ENCODE measurements at places on chromosomes 12 and 14. TPM values are rescaled to one million over a fixed set of nuclear protein-coding genes. Genes with fewer than 3 reads are reported as not detected.
A peak's percentile ranks its signal among the peaks of the same experiment; 100 is the strongest.

The TUBA1C gene
- 36.3 TPM for total RNA-seq

The DTX1 gene
- total RNA-seq, result 91.1 TPM

The CFAP251 gene
- 8.8 TPM for total RNA-seq

The KCNC2 gene
- total RNA-seq, result not detected

The CABP1 gene
- 0.95 TPM for total RNA-seq

DNA sequence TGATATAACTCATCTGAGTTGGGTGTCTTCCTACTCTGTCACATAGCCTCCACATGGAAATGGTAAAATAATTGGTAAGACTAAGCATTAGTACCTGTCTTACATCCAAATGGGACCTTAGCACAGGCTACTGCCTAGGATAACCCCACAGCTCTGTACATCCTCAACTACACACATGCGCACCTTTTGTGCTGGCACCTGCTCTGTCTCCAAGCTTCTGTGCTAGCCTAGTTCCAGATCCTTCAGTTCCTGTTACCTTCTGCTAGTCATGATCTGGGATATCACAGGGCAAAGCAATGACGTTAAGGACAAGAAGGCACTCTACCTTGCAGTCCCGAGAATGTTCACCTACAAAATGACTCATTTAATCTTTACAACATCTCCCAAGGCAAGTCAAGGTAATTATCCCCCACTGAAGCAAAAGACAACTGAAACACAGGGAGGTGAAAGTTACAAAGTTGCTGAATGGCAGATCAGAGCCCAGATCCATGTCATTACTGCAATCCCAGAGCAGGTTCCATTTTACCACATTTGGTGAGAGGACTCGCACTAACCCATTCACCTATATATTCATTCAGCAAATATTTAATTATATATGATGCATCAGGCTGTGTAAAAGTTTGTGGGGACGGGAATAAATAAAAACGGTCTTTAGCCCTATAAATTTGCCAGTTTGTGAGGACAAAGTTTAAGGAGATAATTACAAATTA lies 61.7 kb downstream of the PPM1H start:
- H3K4me3 ChIP-seq, result no peak overlapping the region
- H3K4me1 ChIP-seq, result no peaks in the 10 kb centered on the region
- no peak overlapping the region for H3K27ac ChIP-seq
- H3K27me3 ChIP-seq, result no peaks in the 10 kb centered on the region
- H3K36me3 ChIP-seq, result no peaks in the 10 kb centered on the region

- H3K36me3 ChIP-seq, result no peaks in the 10 kb centered on the region
- no peak for DNase-seq
- H3K4me1 ChIP-seq, result no peaks in the 10 kb centered on the region
These were observed 56.2 kb downstream of the SVOP start for GRCh38 chr12:108964371-108965352.

DNA sequence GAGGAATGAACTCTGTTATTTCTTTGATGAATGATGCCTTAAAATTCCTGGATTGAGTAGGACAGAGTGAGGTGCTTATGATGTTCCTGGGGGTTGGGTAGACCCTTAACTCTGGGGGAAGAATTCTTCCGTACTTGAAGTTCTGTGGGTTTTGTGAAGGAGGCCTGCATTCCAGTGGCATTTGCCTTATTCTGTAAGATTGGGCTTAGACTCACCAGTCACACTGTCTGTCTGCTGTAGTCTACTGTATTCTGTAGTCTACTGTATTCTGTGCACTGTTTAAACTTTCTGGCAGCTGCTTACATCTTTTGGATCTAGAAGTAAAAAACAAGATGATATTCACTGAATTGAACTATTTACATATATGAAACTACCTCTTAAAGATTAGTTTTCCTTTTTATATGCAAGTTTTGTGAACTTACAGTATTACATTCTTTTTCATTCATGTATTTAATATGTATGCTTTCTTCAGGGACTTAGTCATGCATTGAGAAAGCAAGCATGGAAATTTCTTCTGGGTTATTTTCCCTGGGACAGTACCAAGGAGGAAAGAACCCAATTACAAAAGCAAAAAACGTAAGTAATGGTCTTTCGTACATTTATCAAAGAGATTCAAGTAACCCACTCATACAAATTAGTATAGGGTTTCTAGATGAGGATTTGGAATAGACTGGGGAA lies 42.3 kb upstream of the TPH2 start:
- no peaks in the 10 kb centered on the region for H3K27me3 ChIP-seq
- no peak for DNase-seq
- H3K36me3 ChIP-seq, result peaks cover 86% of the 10 kb centered on the region
- H3K27ac ChIP-seq, result no peak overlapping the region

GRCh38 chr12:21526053-21526452 lies at the start of gene SPX:
Gene SPX, plus strand, starts transcription at chr12:21526296. Its CDS starts 177 bp downstream, at chr12:21526473.
- DNase-seq, result no peak
- H3K4me1 ChIP-seq, result peaks cover 4% of the 10 kb centered on the region
- no peak within 1 kb of the TSS for H3K27ac ChIP-seq
- peak within 1 kb of the TSS; percentile 65 for H3K4me3 ChIP-seq

DNA sequence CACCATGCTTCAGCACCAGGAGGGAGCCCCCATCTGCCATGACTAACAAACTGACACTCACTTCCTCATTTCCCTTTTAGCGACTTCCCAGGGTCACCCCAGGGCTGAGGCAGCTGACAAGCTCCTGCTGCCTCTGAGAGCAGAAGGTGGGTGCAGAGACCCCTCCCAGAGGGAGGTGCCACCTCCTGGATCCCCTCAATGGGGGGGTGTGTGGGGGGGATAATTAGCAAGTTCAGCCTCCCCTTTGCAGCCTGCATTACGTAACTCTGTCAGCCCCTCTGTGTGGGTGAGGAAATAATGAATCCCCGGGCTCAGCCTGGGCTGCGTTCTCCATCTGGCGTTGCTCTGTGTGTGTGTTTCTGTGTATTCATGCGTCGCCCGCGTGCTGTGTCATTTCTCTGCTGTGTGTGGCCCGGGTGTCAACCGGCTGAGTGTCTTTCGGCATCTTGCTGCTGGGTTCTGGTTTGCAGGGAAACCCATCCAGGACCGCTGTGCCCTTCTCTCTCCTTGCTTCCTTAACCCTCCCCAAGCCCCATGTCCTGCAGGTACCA lies 28.0 kb downstream of the NOS1 start:
- no peak overlapping the region for H3K27ac ChIP-seq
- no peaks in the 10 kb centered on the region for H3K27me3 ChIP-seq
- peak; percentile 30 for DNase-seq

DNA sequence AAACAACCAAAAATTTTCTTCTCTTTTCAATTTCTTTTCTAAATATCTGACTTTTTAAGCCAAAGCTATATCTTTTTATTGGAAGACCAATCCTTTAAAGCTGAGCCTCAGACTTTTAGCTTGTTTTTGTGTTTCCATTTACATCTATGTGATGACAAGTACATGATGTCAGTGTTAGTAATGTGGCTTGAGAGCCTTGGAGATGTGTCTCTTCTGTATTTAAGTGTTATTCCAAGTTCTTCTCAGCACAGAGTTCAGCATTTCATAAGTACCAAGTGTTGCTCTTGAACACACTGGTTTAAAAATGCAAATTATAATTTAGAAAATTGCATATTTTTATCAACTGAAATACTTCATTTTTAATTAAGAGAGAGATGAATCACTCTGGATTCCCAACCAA lies 948.9 kb upstream of the FLRT2 start:
- no peaks in the 10 kb centered on the region for H3K36me3 ChIP-seq
- H3K27ac ChIP-seq, result no peak overlapping the region

GRCh38 chr12:75909714-75910656 lies 121.6 kb downstream of the PHLDA1 start:
- H3K36me3 ChIP-seq, result no peaks in the 10 kb centered on the region
- H3K27ac ChIP-seq, result peak overlapping the region; percentile 60
- peaks cover 13% of the 10 kb centered on the region for H3K4me1 ChIP-seq
- no peak for DNase-seq

DNA sequence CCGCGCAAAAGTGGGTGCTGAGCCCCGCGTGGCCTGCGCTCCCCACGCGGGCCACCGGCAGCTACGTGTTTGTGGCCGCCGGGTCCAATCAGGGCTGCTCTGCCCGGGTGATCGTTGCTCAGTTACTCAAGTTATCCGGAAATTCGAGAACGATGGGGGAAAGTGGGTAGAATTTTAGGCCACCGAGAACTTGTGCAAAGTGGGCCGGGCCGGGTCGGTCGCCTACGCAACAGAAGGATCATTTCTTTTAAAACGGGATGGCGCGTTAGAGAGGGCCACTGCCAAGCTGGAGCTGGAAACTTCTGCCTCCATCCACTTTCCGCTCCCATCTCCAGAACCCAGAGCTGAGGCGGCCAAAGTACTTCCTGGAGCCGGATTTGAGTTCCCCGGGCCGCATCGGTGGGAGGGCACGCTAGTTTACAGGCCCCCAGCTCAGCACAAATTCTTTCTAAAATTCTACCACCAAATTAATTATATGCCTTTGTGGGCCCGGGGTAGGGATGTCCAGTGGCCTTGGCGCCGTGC lies 3.5 kb downstream of the RFX4 start:
- peaks cover 96% of the 10 kb centered on the region for H3K27me3 ChIP-seq
- H3K4me1 ChIP-seq, result peaks cover 20% of the 10 kb centered on the region
- no peak overlapping the region for H3K4me3 ChIP-seq
- DNase-seq, result no peak

GRCh38 chr12:45329238-45329637 lies 113.3 kb downstream of the ANO6 start:
- H3K36me3 ChIP-seq, result peaks cover 8% of the 10 kb centered on the region
- H3K4me3 ChIP-seq, result no peak overlapping the region
- no peak overlapping the region for H3K27ac ChIP-seq
- no peaks in the 10 kb centered on the region for H3K4me1 ChIP-seq
- H3K27me3 ChIP-seq, result no peaks in the 10 kb centered on the region
- no peak for DNase-seq

DNA sequence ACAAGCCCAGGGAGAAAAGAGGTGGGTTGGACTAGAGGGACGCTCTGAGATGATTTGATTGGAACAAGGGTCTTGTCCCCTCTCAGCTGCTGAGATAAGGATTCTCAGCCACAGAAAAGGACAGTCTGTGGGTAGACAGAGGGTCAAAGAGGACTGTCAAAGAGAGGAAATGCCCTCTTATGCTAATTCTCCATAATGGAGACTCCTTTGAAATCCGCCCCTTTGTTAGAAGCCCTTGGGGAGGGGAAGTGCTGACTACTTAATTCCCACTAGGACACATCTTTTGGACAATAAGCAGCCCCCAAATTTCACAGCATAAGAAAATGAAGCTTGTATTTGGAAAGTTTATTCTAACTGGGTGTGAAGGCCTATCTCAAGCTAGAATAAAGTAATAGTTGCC lies 176.6 kb downstream of the KTN1 start:
- no peak for DNase-seq
- no peak overlapping the region for H3K27ac ChIP-seq
- H3K27me3 ChIP-seq, result no peaks in the 10 kb centered on the region
- H3K36me3 ChIP-seq, result no peaks in the 10 kb centered on the region
- no peaks in the 10 kb centered on the region for H3K4me1 ChIP-seq

DNA sequence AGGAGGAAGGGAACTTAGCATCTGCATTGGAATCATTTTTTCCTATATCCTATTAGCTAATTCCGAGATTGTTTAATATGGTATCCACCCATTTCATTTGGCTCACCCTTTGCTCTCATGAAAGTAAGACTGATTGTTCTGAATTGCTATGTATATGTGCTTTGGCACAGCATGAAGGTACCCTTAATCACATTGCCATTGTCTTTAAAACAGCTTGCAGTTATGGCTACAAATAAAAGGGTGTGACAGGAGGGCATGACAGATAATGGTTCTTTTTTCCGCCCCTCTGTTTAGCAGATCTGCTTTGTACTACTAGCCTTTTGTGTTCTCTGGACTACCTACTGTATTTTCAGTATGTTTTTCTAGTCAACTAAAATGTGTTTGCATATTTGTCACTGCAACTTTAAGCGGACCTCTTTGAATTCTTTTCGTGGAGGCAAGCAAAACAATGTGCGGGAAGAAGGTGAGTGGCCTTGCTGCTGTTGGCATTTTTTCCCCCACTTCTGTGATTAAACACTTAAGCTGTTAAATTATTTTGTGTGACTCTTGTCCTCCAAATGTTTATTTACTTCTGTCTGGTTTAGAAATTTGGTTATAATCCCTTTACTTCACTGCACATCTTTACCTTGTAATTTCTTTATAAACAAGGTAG lies 35.8 kb downstream of the FBXO34 start:
- no peak overlapping the region for H3K4me3 ChIP-seq
- peaks cover 23% of the 10 kb centered on the region for H3K4me1 ChIP-seq
- no peaks in the 10 kb centered on the region for H3K27me3 ChIP-seq

DNA sequence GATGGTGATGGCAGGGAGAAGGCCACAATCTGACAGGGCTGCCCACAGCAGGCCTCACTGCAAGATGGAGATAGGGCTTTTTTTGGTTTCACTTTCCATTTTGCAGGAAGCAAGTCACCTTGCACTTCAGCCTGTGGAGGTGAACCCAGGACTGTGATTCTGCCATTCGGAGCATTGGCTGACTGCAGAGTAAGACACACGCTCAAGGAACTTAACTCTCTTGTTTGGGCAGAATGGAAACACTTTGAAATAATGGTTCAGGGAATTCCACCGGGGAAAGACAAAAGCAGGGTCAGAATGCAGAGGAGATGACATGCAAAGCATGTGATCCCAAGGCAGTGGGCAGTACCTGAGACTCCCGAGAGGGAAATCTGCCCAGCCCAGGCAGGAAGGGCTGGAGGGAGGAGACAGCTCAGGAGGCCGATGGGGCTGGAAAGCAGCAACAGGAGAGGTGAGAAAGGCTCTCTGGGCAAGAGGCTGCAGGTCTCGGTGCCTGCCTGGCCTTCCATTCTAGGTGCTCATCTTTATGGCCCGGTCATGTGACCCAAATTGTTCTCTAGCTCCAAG lies 58.7 kb upstream of the PRMT8 start:
- H3K4me1 ChIP-seq, result no peaks in the 10 kb centered on the region
- no peak overlapping the region for H3K4me3 ChIP-seq
- no peaks in the 10 kb centered on the region for H3K27me3 ChIP-seq
- no peak overlapping the region for H3K27ac ChIP-seq

DNA sequence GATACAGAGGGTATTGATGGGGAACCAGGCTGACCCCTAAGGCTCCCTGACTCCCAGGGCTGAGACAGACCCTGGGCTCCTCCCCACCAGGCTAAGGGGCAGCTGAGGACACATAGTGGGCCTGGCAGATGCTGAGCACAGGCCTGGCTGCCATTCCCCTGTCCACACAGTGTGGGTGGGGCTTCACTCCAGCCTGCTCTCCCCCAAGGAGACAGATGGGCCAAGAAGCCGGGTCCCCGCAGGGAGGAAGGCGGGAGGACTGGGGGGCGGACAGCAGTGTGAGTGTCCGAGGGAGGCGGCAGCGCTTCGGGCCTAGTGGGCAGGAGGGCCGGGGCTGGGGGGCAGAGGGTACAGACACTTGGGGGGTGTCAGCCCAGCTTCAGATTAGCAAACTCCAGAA lies 32.0 kb downstream of the RFLNA start:
- H3K36me3 ChIP-seq, result peaks cover 93% of the 10 kb centered on the region
- H3K27ac ChIP-seq, result no peak overlapping the region
- DNase-seq, result no peak
- H3K4me1 ChIP-seq, result no peaks in the 10 kb centered on the region
- no peaks in the 10 kb centered on the region for H3K27me3 ChIP-seq

DNA sequence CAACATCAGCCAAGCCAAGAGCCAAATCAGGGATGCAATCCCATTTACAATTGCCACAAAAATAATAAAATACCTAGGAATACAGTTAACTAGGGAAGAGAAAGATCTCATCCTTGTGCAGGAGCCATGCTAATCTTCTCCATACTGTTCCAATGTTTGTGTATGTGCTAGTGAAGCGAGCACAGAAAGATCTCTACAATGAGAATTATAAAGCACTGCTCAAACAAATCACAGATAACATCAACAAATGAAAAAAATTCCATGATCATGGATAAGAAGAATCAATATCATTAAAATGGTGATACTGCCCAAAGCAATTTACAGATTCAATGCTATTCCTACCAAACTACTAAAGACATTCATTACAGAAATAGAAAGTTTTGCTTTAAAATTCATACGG lies 215.6 kb downstream of the FOXG1 start:
- no peak for DNase-seq
- H3K27me3 ChIP-seq, result no peaks in the 10 kb centered on the region
- no peak overlapping the region for H3K4me3 ChIP-seq
- H3K36me3 ChIP-seq, result no peaks in the 10 kb centered on the region
- H3K4me1 ChIP-seq, result no peaks in the 10 kb centered on the region
